NCI-H187 treated with DMSO at 0.1 percent for 48 hours (cell line): ENCODE measurements at places on chromosomes 7 and 10.

DNA sequence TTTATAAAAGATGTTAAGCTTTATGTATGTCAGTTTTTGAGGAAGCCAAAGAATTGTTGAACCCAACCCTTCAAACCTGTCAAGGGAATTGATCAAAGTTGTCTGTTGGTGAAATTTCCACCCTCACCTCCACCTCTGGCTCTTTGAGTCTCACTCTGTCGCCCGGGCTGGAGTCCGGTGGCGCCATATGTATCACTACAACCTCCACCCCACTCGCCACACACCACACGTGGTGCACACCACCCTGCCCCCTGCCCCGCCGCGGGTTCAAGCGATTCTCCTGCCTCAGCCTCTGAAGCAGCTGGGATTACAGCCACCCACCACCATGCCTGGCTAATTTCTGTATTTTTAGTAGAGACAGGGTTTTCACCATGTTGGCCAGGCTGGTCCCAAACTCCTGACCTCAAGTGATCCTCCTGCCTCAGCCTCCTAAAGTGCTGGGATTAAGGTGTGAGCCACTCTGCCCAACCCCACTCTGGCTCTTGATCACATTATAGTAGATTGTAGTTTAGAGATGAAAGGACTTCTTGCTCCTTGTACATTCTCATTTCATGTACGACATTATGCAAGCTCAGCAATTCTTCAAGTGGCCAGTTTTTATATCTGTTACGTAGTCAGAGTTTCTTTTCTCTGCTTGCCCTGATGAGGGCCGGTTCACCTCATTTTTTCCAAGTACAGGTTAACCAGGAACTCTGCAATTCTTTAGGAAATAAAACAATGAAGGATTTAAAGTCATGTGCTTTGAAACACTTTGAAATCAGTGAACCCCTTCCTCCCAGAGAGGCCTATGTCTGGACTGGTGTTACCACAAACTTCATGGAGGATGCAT is 7.0 kb downstream of the BAMBI start:
- no peak for DNase-seq

DNA sequence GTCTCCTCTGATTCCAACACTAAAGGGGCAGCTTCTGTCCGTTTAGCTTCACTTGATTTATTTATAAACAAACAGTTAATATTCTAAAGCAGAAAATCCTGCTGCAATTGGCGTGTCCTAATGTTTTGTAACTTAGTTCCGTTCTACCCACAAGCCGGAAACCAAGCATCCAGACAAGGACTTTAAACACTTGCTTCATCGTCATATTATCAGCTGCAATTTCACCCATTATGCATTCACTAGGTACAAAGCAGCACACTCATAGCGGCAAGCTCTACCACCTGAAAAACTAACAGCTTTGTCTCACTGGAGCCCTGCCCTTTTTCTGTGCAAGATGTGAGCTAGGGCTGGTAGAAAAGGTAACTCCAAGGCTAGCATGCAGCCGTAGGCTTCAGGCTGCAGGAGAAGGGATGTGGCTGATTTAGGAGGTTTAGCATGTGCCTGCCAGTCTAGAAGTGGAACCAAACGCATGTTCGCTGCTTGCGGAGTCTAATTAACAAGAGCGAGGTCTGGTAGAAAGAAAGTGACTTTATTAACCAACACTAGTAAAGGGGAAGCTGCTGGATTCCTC is 43.7 kb upstream of the BPGM start:
- no peak for DNase-seq

- no peak for DNase-seq
Measured at GRCh38 chr7:134710854-134711624, 64.4 kb downstream of the BPGM start.

DNA sequence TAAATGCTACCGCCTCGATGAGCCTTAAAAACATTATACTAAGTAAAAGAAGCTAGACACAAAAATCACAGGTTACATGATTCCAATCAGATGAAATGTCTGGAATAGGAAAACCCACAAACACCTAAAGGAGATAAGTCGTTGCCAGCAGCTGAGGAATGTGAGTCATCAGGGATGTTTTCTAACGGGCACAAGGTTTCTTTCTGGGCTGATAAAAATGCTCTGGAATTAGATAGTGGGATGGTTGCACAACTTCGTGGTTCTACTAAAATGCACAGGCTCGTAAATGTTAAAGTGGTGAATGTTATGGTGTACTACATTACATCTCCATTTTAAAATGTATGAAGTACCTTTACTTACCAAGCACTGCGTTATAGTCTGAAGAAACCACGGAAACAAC is 9.7 kb downstream of the ABLIM1 start:
- no peak for DNase-seq

DNA sequence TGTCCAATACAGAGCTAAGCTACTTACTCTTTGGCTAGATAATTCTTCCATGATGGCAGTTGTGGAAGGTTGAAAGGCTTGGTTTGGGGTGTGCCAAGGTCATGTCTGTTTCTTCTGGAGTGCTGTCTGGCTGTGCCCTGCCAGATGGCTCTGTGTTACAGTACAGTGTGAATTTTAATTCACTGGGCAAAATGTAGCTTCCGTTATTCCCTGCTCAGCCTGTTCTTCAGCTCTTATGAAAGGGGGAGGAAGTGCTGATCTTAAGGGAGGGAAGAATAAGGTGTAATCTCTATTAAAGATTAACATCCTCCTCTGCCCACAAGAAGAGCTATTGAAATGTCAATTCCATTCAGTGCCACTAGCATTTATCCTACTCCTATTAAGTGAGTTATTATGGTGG is 52.2 kb downstream of the SND1 start:
- no peak for DNase-seq

DNA sequence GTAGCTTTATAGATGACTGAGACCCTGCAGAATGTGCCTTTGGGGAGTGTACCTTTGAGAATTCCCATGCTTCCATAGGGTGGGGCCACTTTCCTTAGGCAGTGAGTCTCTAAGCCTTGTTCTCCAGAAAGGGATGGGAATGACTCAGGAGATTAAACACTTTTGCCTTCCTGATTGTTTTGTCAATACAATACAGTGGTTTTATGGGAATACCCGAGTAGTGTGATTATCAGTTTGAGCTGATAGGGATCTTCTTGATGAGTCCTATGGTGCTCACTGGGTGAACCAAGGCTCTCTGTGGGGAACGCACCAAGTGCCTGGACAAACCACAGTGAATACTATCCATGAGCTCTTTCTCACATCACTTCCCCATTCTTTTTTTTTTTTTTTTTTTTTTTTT is 6.3 kb downstream of the MYOF start:
- no peak for DNase-seq

GRCh38 chr10:71804077-71804476 is 30.8 kb upstream of the VSIR start:
- DNase-seq: no peak

- no peak for DNase-seq
Measured at GRCh38 chr7:155380976-155381851, 76.7 kb upstream of the EN2 start.

DNA sequence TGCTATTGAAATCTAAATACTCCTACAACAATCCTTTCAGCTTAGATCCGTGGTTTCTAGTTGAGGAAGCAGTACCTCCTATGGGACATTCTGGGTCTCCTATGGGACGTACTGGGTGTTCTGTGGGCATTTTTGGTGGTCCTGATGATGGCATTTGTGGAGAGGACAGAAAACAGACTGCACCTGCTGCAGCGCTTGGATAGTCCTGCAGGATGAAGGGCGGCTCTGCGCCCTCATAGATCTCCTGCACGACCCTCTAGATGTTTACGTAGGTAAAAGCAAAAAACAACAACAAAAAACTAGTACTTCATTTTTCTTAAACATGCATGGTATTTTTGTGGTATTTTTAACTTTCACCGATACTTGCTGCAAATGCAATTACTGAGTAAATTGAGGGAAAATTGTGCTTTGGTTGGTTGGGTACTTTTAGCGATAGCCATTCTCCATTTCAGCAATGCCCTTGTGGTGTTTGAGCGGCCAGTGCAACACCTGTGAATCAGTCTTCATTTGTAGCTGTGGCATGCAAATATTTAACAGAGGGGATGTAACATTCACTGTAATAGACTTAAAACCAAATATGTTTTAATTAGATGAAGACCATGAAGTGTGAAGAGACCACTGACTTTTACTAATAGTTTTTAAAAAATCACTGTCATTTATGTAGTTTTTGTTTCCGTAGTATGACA is 461.2 kb downstream of the SDK1 start:
- no peak for DNase-seq

DNA sequence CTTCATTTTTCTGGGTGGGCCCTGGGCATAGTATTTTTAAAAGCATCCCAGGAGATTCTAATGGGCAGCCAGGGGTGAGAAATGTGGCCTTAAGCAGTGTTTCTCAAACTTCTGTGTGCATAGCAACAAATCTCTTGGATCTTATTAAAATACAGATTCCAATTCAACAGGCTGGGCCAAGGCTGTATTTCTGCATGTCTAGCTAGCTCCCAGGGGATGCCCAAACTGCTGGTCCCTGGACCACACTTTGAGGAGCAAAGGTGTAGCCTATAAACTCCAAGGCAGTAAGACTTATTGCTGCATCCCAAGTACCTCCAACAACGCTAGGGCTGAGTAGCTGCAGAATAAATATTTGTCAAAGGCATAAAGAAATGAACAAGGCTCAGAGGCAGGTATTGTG is 292.9 kb upstream of the ZMIZ1 start:
- no peak for DNase-seq

- no peak for DNase-seq
Measured at GRCh38 chr10:45817912-45818311, 29.4 kb downstream of the AGAP4 start.

DNA sequence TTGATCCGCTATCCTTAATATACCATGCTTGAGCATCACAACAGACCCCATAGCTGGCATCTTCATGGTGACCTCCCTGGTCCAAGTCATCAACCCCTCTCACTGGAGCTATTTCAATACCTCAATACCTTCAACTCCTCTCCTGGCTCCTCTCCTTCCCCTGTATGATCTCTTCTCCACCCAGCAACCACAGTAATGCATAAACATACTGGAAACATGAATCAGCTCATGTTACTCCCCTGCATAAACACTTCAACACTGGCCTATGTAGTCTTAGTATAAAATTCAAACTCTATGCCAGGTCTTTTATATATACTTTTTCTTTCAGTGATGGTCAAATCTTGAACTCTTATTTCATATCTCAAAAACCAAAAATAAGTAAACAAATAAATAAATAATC is 31.8 kb upstream of the TMEM273 start:
- no peak for DNase-seq

DNA sequence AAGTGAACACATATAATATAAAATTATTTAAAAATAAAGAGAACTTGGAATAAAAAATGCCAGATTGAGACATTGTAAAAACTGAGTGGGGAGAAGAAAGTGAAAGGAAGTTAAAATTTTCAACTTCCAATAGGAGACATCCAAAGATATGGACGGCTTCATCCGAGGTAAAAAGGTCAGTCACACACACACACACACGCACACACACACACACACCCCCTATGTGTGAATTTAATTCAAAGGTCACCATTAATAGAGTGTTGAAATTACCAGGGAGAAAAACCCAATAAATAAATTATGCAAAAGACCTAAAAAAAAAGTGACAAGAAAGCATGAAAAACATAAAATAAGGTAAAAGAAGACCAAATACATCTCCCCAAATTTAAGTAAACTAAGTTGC is 131.0 kb upstream of the DNAJB12 start:
- no peak for DNase-seq

DNA sequence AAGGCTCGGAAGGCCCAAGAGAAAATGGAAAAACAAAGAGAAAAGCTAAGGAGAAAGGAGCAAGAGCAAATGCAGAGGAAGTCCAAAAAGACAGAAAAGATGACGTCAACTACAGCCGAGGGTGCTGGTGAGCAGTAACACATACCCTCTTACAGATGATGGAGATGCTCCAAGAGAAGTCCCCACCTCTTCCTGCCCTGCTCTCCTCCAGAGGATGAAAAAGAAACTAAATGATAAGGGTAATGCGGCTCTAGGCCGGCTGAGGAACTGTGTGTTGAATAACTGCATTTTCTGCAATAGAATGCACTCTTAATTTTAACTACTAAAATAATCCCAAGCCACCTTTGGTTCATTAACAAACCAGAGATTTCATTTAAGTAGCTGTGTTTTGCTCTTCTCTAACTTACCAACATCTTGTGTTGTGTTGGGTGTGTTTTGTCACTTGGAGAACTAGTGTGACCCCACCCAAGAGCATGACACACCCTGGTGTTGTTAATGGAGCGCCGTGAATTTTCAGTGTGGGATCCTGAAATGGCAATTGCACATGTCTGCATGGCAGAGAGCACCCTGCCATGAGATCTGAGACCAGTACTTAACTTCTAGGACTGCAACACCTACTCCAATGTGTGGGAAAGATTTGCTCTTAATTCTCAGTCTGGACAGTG is 34.0 kb downstream of the PON1 start:
- DNase-seq: no peak

DNA sequence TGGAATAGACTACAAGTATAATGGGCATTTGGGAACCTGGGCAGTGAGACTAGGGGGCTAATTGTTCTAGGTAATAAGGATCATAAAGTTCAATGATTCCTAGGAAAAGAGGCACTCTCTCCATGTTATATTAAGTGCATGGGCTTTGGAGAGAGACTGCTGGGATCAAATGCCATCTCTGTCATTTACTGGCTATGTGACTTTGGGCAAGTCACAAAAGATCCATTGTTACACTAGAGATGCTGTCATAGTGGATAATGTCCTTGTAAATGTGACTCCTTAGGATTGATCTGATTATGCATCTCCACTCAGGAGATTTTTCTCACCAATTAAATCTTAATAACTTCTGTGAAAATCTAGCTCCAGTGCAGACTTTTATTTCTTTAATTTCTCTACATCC is 156.3 kb upstream of the CACNA2D1 start:
- DNase-seq: no peak

- no peak for DNase-seq
Measured at GRCh38 chr10:48531486-48531885, 73.4 kb downstream of the ARHGAP22 start.

DNA sequence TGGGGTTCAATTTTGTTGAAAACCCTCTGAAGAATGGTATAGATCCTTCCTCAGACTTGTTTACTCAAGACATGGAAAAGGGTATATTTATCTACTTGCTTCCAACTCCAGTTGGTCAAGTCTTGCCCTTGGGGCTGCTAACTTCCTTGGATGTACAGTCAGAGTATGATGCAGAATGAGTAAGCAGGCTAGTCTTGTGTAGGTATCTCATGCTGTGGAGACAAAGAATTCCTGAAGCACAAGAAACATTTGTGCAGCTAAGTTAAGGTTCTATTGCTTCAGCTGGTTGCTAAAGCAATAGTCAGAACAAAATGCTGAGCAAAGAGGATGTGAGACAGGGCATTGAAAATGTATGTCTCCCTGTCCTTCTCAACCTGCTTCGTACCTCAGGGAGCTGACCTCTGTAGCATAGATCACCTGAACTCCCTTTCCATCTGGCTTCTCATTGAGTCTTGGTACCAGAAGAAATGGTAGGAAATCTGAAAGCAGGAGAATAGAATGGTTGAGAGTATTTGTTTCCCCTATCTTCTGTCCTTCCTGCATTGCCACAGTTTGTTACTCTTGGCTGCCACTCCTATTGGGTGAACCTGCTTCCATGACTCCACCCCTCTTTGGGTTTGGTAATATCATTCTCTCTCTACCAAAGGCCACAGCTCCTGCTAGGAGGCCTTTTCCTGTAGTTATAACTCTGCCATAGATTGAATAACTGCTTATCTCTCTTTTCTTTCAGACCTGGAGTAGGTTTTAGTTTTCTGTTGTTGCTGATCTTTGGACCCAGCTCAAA is 346.0 kb downstream of the PHF14 start:
- DNase-seq: no peak
